ENCODE measurements at places on chromosomes 5 and 9.

DNA sequence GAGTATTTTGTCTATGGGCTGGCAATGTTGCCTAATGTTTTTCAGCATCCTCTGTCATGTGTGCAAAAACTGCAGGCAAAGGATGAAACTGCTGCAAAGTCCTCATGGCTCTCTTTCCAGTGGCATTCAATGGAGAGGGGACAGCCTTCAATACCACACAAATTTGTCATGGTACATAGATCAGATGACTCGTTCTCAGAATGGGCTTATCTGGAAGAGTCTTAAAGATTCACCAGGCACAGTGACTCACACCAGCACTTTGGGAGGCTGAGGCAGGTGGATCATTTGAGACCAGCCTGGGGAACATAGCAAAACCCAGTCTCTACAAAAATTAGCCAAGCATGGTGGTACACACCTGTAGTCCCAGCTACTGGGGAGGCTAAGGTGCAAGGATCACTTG is 5.3 kb downstream of the CDKN2AIPNL start:
- DNase-seq = no peak

- DNase-seq = no peak
Observed at GRCh38 chr9:129393064-129393463, 215.0 kb upstream of the IER5L start.

DNA sequence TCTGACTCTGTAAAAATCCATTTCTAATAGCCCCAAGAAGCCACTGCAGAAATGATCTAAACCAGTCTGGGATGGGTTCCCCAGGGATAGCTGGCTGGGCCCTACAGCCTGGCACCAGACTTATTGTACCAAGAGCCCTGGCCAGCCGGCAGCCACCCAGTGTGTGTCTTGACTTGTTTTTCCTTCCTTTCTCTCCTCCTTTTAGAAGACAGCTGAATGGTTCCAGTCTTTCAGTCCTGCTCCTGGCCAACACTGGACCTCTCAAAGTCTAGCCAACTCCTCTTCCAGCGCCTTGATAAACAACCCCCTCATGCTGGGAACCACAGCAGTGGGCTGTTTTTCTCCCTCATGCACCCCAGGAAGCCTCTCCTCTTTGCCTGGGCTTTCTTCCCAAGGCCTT is 34.1 kb downstream of the ATOX1 start:
- DNase-seq = no peak

DNA sequence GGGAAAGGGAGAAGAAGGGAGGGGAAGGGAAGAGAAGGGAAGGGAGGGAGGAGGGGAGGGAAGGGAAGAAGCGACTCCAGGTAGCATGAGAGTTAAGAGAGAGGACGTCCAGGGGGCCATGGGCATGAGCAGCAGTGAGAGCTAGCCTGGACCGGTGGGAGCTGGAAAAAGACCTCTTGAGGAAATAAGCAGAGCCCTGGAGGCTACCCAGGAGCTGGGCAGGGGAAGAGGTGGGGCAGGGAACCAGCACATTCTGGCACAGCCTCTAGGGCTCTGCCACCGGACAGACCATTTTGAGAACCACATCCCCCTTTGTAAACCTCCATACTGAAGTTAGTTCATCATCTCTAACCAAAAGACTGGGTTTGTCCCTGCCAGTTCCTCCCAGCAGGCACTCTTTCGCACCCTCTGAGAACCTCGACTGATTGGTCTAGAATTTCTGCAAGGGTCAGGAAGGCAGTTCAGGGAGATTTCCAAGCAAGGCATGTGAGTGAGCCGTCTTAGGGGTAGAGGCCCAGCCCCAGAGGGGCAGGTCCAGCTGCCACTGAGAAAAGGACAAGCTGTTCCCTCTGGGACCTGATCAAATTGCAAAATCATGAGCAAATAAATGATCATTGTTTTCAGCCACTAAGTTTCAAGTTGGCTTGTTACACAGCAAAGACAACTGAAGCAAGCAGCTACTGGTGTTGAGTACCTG is 11.6 kb downstream of the NAIF1 start:
- DNase-seq = peak; percentile 82

- DNase-seq = no peak
Observed at GRCh38 chr9:84573083-84573482, 96.4 kb upstream of the NTRK2 start.

GRCh38 chr5:88396751-88397281 is 128.2 kb upstream of the TMEM161B start:
- no peak for DNase-seq

DNA sequence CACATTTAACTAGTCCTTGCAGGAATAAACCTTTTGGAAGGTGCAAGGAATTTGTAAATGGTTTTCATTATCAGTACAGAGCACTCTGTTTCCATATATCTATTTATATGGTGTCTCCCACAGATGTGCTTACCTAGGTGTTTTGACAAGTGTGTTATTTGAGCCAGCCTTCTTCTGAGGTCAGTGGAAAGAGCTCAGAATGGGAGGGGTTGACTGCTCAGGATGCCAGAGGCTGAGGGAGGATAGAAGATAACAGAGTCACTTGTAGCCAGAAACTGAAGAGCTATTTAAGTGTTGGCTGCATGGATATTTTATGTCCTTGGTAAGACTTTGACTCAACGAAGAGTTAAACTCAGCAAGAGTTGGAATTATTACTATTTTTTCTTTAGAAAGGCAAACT is 5.0 kb downstream of the CMYA5 start:
- no peak for DNase-seq

DNA sequence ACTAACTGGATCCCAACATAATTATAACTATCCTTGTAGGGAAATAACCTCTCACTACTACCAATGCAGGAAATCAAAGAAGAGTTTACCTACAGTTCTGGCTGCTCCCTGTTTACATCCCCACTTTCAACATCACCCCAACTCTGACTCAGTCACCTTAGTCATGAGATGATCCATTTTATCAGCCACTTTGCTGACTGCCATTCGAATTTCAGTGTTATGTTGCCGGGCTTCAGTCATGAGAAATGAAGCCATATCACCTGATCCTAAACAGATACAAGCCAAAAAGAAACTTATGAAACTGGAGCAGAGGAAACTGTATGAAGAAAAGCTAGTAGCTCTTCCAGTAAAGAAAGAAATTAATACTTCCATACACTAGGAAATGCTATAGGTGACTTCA is 33.7 kb downstream of the SLC31A2 start:
- DNase-seq = no peak

- DNase-seq = no peak
Observed at GRCh38 chr5:38543886-38544285, 12.6 kb downstream of the LIFR start.

DNA sequence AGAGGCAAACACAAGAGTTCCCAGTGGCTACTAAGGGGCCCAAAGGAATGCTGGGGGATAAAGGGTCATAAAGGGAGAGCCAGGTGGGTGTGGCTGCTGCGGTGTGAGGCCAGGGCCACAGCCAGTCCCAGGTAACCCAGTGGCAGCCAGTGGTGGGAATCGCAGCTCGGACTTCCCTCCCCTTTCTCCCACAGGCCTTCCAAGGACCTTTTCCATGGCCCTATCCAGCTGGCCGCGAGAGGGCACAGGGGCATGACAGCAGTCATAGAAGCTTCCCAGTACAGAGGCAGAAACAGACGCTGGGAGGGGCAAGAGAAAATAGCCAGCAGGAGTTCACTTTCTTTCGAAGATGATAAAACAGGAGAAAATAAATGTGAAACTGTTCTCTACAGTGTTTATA is 257.6 kb downstream of the SEMA5A start:
- DNase-seq = no peak

DNA sequence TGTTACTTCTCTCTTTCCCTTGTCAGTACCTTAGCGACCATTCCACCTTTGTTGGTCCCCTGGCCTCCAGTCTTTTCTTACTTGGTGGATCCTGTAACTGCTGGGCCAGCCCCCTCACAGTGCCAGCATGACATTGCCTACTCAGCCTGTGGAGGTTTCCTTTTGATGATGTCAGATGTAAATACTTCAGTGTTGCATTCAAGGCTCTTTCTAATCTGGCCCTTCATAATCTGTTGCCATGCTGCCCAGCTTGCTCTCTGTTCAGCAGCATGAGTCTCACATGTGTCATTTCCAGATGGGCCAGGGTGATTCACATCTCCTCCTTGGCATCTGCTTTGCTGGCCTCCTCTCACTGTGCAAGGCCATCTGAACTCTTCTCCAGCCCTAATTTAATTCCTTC is 57.1 kb downstream of the MAST4 start:
- no peak for DNase-seq

- DNase-seq = no peak
Observed at GRCh38 chr9:134651226-134651905, 9.8 kb downstream of the COL5A1 start.

GRCh38 chr5:28544501-28544900 is 1506.1 kb upstream of the CDH9 start:
- no peak for DNase-seq

GRCh38 chr5:67795781-67796477 is 419.6 kb upstream of the PIK3R1 start:
- DNase-seq = no peak

DNA sequence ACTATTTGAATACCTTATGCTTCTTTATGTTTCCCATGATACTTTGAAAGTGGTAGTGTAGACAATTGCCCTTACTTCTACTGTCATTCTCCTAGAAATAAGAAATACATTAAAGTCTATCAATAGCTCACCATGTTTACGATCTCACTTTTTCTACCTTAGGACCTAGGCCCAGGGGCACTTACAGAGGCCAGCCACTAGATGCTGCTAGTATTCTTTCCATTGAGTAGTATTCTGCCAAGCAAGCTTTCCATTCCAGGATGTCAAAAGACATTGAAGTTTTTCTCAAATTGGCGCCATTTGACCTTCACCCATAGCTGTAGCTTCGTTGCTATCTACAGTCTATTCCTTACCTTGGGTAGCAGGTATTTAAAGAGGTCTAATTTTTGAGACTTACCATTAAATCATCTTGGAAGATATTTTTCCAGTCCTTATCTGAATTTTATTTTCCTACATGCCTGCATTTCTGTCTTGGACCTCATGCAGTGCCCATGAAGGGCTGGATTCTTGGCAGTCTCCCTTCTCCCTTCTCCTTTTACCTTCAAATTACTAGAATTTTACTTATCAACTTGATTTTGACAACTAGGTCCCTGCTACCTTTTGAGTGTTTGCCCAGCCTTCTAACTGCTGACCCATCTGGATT is 246.0 kb upstream of the NUDT12 start:
- peak; percentile 41 for DNase-seq

GRCh38 chr9:113957351-113957750 is 81.2 kb downstream of the ZNF618 start:
- no peak for DNase-seq

GRCh38 chr9:20197976-20198685 is 409.3 kb upstream of the SLC24A2 start:
- DNase-seq = no peak

DNA sequence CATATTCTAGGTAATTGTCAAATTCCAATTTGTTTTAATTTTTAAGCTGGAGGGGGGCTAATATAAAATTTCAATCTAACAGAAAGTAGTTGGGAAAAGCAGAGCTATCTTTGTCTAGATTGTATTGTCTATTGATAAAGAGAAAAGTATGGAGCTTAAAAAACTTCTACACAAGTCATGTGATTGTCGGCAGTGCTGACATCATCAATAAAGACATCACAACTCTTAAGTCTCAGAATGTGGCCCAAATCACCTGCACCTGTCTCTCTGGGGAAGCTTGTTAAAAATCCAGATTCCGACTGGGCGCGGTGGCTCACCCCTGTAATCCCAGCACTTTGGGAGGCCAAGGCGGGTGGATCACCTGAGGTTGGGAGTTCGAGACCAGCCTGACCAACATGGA is 333.8 kb downstream of the RASEF start:
- DNase-seq = no peak

- no peak for DNase-seq
Observed at GRCh38 chr5:35880156-35880555, 23.5 kb downstream of the IL7R start.

GRCh38 chr5:143013176-143013891 is 243.2 kb downstream of the ARHGAP26 start:
- no peak for DNase-seq

DNA sequence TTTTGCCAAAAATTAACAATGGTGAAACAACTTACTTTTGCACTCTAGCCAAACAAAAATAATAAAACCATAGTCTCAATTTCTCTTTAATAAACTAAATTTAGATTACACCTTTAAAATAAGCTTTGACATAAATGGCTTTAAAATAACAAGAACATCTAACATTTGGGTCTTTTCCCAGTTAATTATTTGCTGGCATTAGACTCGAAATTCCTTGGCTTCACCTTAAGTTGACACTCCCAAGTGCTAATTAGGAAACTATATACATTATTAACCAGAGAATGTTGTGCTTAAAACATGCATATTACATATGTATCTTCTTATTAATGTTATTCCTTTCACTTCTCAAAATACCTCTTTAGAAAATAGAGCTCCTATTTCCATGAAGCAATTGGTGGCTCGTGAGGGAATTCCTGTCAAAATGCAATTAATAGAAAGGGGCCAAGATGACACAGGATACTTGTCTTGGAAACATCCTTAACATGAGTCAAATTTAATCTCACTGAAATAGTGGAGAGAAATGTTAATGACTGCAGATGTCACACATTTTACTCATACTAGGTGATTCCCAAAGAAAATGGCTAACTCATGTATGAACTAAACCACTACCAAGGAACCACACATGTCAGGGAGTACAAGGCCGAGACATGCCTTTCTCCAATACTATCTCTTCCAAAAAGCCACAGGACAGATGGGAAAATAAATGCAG is 932.9 kb upstream of the DMAC1 start:
- no peak for DNase-seq

GRCh38 chr9:111916234-111916645 is 19.6 kb downstream of the UGCG start:
- no peak for DNase-seq

- no peak for DNase-seq
Observed at GRCh38 chr9:36827593-36827992, 206.5 kb downstream of the PAX5 start.

- no peak for DNase-seq
Observed at GRCh38 chr5:169978714-169979113, 1.6 kb downstream of the INSYN2B start.

DNA sequence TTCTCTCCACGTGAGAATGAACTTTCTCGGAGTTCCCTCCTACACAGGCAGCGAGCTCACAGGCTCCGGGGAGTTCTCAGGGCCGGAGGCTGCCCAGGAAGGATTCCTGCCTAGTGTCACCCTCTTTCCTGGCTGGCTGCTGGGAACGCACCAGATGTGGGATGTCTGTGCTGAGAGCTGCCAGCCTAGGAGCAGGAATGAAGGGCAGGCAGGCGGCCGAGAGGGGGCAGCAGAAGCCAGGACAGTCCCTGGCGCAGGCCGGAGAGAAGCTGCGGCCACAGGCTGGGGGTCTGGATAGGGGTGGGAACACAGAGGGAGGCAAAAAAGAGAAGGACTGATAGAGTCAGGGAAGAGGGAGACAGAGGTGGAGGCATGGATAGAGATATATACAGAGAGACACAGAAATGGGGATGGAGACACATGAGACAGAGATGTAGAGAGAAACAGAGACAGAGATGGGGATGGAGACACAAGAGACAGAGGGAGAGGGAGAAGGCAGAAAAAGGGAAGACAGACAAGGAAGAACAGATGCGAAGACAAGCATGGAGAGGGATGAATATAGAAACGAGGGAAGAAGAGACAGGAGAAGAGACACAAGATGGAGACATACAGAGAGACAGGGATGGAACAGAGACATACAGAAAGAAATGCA is 25.3 kb upstream of the ENHO start:
- peak; percentile 91 for DNase-seq

GRCh38 chr5:2173151-2173834 is 290.6 kb upstream of the IRX4 start:
- DNase-seq = no peak

GRCh38 chr9:122931226-122932121 is at the start of gene ZBTB26:
Gene ZBTB26, minus strand, starts transcription at chr9:122931512. Its CDS starts 11,578 bp downstream, at chr9:122919934.
- DNase-seq = peak; percentile 91

Data from body of pancreas (tissue), 4 donors.